ENCODE measurements at places on chromosomes 6 and 20. TPM values are rescaled to one million over a fixed set of nuclear protein-coding genes. Genes with fewer than 3 reads are reported as not detected.

- no peak for DNase-seq
Observed at GRCh38 chr6:169340395-169340794, 86.7 kb upstream of the THBS2 start.

DNA sequence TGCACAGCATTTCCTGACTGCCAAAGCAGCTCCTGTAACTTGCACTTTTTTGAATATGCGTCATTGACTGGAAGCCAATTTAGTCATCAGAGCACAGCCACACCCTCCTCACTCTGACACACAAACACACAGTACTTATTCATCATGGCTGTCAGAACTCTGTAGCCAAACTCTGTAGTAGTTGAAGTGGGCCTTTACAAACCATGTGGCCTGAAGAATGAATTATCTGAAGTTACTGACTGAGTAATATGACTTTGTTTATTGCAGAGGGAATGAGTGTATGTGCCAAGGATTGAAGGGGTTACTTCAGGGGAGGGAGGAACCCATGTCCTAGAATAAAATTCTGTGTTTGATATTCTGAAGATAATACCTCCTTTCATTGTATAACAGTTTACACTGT is 102.7 kb downstream of the FIG4 start:
- DNase-seq: no peak

DNA sequence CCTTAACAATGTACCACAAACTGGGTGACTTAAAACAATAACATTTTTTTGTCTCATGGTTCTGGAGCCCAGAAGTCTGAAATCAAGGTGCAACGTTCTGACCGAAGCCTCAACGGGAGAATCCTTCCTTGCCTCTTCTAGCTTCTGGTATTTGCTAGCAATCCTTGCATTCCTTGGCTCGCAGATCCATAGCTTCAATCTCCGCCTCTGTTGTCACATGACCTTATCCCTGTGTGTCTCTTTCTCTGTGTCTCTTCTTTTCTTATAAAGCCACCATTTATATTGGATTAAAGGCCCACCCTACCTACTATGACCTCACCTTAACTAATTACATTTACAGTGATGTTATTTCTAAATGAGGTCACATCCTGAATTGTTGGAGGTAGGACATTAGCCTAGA is 37.2 kb upstream of the DOK5 start:
- no peak for DNase-seq

GRCh38 chr20:5990946-5991345 is 40.5 kb downstream of the MCM8 start:
- no peak for DNase-seq

GRCh38 chr20:24950128-24950835 is 1.2 kb downstream of the CST7 start:
- DNase-seq: no peak

- DNase-seq: peak; percentile 44
Observed at GRCh38 chr20:2088891-2089290, 12.7 kb upstream of the STK35 start.

DNA sequence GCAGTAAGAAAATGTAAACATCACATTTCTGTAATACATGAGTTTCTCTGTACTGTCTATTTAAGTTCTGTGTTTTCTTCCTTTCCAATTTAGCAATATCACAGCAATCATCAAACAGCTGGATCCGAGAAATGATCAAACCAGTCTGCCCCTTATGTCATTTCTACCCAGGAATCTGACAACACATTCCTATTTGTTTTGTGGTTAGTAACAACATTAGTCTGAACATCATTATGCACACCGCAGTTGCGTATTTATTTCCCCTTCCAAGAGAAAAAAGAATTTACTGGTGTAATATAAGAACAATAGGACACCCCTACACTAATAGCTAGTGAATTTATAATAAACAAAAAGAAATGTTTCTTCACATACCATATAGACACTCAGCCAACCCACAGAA is 179.5 kb downstream of the BTBD9 start:
- no peak for DNase-seq

DNA sequence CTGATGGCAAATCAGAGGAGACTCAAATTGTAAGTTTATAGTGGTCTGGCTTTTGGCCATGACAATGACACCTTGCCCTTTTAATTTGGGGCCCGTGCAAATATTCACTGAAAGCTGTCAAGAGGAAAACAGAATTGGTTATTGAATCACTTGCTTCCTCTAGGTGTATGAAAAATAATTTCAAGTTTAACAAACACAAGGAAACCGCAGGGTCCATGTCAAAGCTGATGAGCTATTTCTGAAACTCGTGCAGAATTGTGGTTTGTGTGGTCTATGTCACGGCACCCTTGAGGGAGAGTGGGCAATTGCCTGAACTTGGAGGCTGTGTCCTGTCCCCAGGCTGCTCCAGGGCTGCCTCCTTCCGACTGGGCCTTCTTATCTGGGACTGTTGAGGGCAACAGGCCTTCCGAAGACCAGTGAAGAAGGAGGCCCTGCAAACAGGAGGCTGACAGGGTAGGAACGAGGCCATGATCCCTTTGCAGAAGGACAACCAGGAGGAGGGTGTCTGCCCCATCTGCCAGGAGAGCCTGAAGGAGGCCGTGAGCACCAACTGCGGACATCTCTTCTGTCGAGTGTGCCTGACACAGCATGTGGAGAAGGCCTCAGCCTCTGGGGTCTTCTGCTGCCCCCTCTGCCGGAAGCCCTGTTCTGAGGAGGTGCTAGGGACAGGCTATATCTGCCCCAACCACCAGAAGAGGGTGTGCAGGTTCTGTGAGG is 788 bp downstream of the TRIM40 start:
- DNase-seq: no peak

DNA sequence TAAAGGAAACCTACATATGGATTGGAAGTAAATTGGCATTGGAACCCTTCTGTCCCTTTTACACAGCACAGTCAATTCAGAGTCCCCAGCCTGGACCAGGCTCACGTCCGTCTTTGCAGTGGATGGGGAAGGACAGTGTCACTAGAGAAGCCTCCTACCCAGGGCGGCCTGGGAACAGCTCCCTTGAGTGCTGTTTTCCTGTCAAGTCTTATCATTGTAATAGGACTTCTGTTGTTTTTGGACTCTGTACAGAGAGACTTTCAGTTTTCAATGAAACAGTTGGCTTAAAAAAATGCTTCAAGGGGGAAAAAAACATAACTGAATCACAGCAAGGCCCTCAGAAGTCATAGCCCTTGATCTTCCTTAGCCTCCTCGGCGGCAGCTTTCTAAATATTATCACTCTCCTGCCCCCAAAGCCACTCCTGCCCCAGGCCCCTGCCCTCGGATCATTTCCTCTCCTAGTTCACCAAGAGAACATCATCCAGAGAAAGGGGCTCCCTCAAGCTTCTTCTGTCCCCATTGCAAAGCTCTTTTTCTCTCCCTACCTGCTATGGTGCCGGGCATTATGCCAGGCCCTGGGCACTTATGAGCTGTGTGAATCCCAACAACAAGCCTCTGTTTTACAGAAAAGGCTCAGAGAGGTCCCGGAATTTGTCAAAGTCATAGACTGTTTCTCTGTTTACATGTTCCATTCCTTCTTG is 37.8 kb upstream of the CNKSR3 start:
- DNase-seq: no peak

GRCh38 chr6:68754681-68755213 is 119.7 kb downstream of the ADGRB3 start:
- no peak for DNase-seq

GRCh38 chr6:7523922-7524321 is 17.5 kb upstream of the DSP start:
- no peak for DNase-seq

DNA sequence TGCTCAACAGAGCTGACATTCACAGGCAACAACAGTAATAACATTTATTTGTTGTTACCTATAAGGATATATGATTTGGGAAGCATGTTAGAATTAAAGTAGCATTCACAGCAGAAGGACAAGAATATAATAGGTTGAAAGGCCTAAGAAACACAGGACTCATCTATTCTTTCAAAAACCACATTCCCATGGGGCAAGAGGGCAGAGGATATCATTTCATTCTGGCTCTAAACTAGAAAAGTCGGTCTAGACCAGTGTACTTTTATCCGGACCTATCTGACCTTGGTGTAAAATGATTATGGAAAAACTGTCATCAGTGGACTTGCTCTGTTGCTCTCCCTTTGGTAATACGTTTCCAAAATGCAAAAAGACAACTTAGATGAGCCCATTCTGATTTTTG is 914.7 kb upstream of the CITED2 start:
- DNase-seq: no peak

DNA sequence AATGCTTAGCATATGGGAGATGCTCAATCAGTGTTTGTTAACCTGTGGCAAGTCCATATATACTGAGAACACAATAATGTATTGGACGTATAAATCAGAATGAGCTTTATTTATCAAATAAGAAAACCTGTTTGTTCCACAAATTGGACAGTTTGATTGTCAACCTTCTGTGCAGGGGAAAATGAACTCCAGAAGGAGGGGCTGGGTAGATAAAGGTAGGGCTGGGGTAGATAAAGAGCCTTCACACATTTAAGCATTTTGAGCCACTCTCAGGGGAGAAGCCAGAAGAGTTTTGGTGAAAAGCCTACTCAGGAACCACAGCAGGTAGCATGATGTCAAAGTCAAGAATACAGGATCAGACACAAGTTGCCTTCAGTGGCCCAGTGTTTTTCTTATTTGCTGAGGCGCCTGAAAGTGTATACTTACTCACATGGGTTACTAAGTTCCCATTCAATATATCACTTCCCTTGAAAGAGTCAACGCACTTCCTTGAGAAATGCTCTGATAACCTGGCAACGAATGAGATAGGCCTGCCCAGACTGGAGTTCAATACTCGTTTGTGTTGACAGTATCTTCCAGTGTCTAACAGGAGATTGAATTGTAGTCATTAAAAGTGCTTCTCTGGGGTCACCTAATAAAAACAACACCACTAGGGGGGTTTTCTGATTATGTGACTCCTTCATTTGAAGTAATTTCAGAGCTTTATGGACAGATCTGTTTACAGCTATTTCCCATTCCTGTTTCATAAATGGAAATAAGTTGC is 263.9 kb upstream of the CITED2 start:
- DNase-seq: no peak

- DNase-seq: no peak
Observed at GRCh38 chr6:257774-258173, 34.5 kb upstream of the DUSP22 start.

GRCh38 chr20:50089140-50089786 is 23.7 kb downstream of the UBE2V1 start:
- DNase-seq: no peak

GRCh38 chr6:47380251-47380650 is 70.5 kb upstream of the TNFRSF21 start:
- DNase-seq: no peak

- DNase-seq: no peak
Observed at GRCh38 chr6:158786645-158787304, 32.4 kb downstream of the EZR start.

DNA sequence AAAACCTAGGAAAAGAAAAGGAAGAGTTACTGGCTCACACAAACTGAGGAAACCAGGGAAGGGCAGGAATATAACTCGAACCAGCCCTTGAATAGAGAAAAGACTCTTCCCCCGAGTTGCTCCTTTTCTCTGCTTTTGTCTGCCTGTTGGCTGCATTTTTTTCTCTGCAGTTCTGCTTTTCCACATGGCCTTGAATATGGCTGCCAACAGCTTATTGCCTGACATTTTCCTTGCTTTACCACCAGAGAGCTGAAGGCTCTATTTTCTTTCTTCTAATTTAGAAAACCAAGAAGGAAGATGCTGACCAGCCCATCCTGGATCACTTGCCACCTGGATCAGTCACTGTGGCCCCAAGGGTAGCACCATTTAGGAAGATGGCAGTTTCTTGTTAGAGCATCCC is 164.8 kb upstream of the MAN1A1 start:
- DNase-seq: no peak

GRCh38 chr6:88376768-88377387 is 210.7 kb upstream of the CNR1 start:
- no peak for DNase-seq

- peak; percentile 5 for DNase-seq
Observed at GRCh38 chr6:117676577-117677218, 1.4 kb downstream of the NUS1 start.

- DNase-seq: no peak
Observed at GRCh38 chr20:62015540-62016288, 50.0 kb downstream of the TAF4 start.

GRCh38 chr6:133568970-133569889 is 319.7 kb upstream of the TCF21 start:
- DNase-seq: peak; percentile 75

GRCh38 chr6:46565531-46565930 is 74.3 kb upstream of the RCAN2 start:
- DNase-seq: no peak

Gene CDH26
- total RNA-seq: not detected

Gene DACT2
- 5.5 TPM for total RNA-seq

Gene ZNF322
- total RNA-seq: 35.4 TPM

Gene SFTA2
- not detected for total RNA-seq

Gene PHACTR2
- total RNA-seq: 36.0 TPM

Gene HLA-DMA
- total RNA-seq: 11.9 TPM

Gene HSPA12B
- total RNA-seq: 0.71 TPM

Gene TMC2
- not detected for total RNA-seq

Gene C2
- 1.1 TPM for total RNA-seq

Gene MOG
- total RNA-seq: not detected

Gene BMP7
- 11.2 TPM for total RNA-seq

Gene QKI
- total RNA-seq: 216 TPM

Gene CLVS2
- total RNA-seq: 1.8 TPM

Gene C20orf173
- not detected for total RNA-seq

All from neural progenitor cell (in vitro differentiated cells).